DMS 273 treated with DMSO at 0.1 percent for 48 hours (cell line): ENCODE measurements at places on chromosomes 1 and 21.

DNA sequence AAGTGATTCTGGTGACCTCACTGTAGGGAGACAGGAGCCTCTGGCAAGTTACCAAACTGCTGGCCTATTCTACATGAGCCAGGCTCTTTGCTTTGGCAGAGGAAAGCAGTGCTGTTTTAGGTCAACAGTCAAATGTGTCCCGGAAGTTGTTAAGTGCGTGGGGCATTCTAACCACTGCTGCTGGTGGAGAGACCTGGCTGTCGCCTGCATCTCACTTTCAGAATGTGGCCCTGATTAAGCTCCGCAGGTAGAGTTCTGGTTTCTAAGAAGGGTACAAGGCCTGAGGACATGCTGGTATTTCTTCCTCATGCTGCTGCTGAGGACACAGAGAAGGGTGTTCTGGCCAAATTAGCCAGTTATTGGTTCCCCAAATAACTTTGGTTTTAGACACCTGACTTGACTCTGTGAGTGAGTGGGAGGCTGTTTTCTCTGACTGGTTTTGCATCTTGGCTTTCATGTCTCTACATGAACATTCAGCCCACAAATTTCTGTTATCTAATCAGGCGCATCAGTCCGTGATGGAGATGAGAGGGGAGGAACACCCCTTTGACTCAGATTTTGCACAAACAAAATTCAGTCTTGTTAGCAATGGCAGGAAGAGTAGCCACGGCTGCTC, 120.8 kb downstream of the LMO4 start:
- DNase-seq = no peak

GRCh38 chr1:3547055-3548005, 64.0 kb downstream of the MEGF6 start:
- no peak for DNase-seq

DNA sequence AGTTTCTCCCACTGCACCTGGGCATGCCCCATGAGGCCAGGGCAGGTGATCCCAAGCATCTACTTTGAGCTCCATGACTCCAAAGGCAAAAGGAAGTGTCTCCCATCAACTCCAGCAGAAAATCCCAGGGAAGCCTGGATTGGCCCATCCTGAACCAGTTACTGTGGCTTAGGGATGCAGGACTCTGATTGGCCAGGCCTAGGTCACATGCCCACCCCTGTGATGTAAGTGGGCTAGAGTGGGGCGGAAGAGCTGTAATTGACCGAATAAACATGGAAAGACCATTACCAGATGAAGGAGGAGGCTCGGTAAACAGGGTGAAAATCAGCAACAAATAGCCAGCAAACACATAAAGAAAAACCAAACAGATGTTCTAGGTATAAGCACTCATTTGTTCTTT, 45.2 kb downstream of the MATN1 start:
- DNase-seq = no peak

- no peak for DNase-seq
These were observed 70.8 kb downstream of the PRDM2 start for GRCh38 chr1:13770743-13771142.

DNA sequence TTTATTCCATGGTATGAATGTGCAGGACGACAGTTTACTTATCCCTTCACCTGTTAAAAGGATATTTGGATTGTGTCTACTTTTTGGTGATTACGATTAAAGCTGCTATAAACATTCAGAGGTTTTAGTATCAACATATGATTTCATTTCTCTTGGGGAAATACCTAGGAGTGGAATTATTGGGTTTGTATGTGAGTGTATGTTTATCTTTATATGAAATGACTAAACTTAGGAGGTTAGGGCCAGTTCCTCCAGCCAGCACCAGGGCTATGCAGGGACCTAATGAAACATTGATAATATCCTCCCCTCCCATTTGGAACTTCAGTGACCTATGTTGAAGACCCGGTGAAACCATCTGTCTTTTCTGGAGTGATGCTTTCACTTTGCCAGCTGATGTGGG, 13.8 kb downstream of the TMEM51 start:
- no peak for DNase-seq

DNA sequence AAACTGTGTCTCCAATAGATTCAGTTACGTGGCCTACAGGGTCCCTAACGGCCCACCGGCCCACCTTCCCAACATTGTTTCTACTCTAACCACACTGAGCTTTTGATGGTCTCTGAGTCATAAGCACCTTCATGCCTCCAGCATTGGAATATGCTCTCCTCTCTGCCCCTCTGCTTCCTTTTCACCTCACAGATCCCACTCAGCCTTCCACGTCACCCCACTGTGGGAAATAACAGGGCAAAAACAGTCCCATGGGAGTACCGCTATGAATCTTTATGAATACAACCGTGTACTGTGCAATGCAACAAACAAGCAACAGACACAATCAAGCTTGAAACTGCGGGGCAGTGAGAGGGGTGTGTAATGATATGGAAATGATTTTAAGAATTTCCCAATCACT, 5.3 kb upstream of the SARS1 start:
- no peak for DNase-seq

- DNase-seq = no peak
These were observed 32.7 kb downstream of the C1orf21 start for GRCh38 chr1:184419350-184420161.

GRCh38 chr1:15370781-15371520, 38.7 kb upstream of the EFHD2 start:
- no peak for DNase-seq

DNA sequence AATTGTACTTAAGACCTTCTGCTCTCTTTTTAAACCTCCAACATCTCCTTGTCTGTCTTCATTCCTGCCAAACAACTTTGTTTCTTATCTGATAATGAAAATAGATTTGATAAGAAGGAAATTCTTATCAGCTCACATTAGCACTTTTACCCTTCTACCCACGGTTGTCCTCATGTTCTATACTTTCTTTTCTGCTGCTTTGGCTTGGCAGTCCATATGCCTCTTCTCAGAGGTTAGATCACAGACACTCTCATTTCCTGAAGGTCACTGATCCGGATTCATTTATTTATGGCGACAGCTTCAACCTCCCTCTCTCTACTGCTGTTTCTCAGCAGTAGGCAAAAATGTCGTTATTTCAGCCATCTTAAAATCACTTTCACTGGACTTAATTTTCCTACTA, 2015.8 kb downstream of the NCAM2 start:
- DNase-seq = no peak

- no peak for DNase-seq
These were observed 1.6 kb downstream of the PBX1 start for GRCh38 chr1:164560556-164560955.

DNA sequence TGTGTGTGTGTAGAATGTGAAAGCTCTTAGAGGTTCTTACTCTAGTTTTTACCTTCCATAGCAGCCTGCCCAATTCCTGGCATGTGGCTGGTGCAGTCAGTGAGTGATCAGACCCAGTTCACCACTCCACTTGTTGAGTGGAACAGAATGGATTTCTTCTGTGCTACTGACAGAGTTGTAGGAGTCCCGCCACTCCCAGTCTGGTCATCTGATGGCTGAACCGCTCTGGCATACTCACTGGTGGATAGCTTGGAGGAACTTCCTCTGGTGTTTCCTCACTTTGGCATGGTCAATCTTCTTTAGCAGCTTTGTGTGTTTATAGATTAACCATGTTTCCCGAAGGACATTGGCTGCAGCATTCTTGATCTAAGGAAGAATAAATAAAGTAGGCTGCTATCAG, 106.7 kb upstream of the ADAR start:
- DNase-seq = no peak

DNA sequence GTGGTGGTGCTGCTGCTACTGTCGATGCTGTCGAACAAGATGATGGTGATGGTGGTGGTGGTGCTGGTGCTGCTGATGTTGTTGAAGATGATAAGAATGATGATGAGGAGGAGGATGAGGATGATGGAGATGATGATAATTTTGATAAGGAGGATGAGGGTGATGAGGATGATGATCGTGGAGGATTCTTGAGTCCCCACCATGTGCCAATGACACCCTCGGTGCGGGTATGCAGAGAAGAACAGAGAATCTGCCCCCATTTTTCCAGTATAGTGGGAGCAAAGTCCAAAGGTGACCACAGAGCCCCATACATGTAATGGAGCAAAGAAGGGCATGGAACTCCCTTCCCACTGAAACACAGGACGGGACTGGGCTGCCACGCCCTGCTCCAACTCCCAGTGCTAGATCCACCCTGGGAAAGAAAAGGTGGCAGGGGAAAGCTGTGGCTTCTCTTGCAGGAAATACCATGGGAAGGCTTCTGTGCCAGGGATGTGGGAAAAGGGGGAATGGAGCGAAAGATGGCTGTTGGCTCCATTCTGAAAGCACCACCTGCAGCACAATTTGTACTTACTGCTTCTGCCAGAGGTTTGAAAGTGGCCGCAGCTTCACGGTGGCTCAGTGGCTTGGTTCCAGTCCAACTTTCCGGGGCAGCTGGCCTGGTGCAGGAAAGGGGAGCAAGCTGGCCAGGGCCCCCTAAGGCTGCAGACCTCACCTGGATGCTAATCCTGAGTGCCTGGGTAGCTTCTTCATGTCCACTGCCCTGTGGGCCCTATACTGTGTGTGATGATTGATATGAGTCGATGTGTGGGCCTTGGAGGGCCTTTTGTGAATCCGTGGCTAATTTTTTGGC, 387.2 kb upstream of the VAMP3 start:
- no peak for DNase-seq

GRCh38 chr1:24857507-24858133, 72.5 kb downstream of the RUNX3 start:
- no peak for DNase-seq

DNA sequence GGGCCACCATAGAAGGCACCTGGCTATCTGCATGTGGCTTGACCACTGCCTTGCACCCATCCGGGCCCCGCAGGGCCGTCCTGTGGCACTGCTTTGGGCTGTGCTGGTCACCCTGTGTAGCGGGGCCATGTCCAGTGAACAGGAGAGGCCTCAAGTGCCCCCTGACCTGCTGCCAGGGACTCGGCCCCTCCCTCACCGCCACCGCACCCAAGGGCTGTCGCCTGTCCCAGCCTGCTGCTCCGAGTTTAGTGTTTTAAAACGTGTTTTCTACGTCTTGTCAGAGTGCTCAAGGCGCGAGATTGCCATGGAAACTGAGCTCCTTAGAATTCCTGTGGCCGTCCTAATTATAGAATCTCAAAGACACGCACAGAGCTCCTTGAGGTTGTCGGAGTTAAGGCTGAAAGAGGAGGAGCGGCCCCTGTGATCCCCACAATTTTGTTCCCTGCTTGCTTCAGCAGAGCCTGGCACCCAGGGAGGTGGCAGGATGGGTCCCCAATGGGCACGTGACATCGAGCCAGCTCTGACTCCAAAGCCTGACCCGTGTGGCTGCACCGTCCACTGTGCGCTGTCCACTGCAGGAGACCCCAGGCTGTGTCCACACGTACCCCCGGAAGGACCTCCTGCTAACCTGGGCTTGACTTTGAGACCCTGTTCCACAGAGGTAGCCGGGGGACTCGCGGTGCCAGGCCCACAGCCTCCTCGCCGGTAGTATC, 66.2 kb downstream of the FAAP20 start:
- DNase-seq = no peak

DNA sequence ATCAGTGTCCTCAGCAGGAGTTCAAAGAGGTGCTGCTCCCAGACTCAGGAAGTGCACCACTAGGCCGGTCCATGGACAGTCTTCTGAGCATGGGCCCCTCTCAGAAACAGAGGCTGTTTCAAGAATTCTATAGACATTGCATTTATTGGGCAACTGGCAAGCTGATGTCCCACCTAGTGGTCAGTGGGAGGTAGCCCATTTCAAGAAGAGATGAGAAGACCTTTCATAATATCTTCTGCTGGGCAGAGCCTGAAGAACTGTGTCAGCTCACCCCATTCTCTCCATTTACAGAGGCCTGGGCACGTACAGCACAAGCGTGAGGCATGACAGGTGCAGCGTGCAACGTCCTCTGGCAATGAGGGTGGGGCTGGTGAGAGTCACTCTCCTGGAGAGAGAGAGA, 216.0 kb downstream of the DYRK1A start:
- DNase-seq = no peak

DNA sequence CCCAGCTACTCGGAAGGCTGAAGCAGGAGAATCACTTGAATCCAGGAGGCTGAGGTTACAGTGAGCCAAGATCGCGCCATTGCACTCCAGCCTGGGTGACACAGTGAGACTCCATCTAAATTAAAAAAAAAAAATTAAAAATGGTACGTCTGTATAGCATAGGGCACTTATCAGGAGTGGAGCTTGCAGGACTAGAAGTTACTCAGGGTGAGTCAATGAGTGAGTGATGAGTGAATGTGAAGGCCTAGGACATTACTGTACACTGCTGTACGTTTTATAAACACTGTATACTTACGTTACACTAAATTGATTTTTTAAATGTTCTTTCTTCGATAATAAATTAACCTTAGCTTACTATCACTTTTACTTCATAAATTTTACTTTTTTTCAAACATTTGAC, 183.6 kb downstream of the NR5A2 start:
- no peak for DNase-seq

DNA sequence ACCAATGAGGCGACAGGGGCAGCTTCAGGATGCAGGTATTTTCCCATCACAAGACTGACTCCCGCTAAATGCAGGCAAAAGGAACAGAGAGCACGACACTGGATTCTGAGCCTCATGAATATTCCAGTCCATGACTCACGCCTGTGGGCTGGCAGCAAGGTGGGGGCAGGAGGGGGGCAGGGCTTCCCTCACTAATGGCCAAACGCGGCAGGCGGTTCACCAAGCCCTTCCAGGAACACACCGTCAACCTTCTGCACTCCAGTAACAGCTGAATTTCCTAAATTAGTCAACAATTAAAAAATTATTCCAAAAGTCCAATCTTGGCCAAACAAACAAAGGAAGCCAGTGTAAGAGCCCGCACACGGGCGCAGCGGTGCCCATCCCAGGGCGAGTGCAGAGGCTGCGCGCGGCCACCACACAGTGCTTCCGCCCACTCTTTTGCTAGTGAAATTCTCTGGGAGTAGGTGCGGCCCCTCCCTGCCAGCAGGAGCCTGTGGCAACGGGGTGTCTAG, 12.5 kb upstream of the GPR153 start:
- no peak for DNase-seq

GRCh38 chr1:232422898-232423297, 207.0 kb downstream of the SIPA1L2 start:
- no peak for DNase-seq

GRCh38 chr1:20974069-20974468, 187.0 kb upstream of the HP1BP3 start:
- no peak for DNase-seq

DNA sequence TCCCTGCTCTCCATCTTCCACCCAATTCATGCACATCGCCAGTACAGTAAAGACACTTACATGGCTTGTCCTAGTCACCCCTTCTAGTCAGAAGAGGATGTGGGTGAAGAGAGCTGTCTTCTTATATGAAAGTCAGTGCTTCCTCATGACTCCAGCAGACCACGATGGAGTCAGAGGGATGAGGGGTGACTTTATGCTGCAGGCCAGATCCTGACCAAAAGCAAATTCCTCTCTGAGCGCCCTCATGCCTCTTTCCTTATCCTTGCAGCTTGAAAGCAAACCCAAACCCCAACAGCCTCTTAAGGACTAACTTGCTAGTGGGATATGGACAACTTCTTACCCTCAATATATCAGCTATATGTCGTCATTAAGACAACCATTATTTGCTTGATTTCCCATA, 348.2 kb upstream of the DUSP10 start:
- DNase-seq = no peak

GRCh38 chr1:5721634-5722215, 270.5 kb downstream of the NPHP4 start:
- no peak for DNase-seq

GRCh38 chr1:44359234-44359935, 4.3 kb upstream of the ERI3 start:
- no peak for DNase-seq
